ENCODE measurements at places on chromosomes 3 and 15.

DNA sequence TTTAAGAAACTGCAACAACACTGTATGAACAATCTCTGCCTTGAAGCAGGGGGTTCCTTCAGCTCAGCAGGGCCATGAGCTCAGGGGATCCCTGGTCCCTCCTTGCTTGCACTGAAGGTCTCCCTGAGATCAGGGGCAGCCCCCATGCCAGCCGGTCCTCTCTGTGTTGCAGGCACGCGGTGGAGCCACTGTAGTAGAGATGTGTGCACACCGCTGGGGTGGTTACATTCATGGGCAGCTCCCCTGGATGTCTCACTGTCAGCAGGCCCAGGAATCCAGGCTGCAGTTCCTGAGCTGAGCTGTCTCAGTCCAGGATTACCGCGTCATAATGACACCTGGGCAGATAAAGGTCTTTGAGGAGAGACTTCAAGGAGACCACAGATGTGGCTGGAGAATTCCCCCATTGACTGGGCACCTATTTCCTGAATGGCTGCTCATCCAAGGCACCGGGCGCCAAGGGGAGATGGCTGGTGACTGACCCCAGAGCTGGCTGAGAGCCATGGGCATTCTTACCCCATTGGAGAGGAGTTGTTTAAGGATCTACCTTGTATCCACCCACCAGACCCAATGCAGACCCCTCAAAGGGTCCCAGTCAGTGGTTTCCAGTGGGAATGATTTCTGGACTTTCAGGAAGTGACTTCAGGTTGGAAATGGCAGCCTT is 10.4 kb upstream of the KLF13 start:
- no peak for DNase-seq

- no peak for DNase-seq
These were observed 716.8 kb upstream of the BCHE start for GRCh38 chr3:166554023-166554422.

DNA sequence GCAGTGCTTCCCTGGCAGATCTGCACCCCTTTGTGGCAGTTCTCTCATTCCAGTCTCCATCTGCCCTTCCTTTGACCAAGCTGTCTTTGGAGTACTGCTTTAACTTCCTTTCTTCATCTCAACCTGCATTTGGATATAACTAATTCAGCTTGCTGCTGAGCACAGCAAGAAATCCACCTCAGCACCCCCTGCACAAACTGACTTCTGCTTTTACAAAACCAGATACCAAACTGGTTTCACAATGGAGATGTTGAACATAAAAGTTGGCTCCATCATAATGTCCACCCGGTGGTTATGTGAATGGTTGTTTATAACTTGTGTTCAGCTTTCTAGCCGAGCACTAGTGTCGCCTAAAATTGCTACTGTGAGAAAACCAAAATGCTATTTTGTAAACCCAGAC is 341.1 kb upstream of the SEMA6D start:
- DNase-seq = peak; percentile 29

DNA sequence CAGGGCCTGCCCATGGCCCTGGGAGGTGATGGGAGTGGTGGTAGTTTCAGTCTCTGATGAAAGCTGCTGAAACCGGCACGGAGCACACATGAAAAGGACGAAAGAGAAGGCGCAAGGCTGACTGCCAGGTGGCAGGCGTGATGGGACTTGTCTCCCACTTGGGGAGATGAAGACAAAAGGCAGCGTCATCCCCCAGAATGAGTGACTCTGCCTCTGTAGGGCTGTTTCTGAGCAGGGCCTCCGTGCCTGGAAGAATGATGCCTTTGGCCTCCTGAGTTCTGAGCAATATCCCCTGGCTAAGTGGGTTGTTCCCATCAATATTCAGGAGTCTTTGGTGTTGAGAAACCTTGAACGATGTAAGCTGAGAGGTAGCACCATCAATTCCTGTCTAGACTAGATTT is 237.8 kb downstream of the OPA1 start:
- DNase-seq = no peak

GRCh38 chr3:13642597-13642996 is 93.7 kb downstream of the FBLN2 start:
- DNase-seq = no peak

- no peak for DNase-seq
These were observed 276.7 kb upstream of the RARB start for GRCh38 chr3:25151281-25151902.

DNA sequence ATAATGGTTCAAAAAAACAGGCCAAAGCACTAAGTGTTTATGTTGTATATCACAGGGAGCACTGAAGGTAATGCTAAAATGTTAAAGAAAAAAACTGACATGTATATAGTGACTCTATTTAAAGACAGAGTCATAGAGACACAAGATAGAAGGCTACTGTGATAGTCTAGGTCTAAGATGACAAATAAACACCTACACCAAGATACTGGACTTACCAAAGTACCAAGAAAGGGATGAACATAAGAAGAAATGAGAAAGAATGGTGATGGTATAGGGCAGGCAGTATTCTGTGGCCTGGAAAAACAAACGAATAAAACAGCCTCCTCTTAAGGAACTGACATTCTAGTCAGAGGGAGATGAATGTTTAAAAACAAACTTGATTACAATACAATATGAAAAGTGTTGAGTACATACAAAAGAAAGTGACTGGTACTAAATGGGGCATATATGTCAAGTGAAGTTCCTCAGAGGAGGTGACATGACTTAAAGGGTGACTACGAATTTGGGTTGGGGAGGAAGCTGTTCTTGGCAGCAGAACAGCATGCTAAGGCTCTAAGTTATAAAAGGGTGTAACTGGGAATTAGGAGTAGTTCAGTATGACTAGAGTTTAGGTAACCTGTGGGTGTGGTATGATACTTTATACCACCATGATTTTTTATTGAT is 5.9 kb downstream of the ABHD10 start:
- no peak for DNase-seq

DNA sequence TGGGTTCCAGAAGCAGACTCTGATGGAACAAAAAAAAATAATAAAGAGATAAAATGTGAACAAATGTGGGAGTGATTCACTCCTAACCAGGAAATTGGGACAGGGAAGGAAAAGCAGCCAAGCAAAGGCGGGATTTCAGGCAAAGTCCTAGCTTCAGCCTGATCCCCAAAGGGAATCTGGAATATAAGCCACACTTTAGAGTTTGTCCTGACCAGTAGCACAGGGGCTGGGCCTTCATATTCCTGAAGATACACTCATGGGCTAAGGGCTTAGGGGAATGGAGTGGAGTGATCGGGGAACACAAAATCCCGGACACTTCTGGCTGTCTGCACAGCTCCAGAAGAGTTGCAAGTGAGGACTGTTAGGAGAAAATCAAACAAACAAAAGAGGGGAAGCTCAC is 135.0 kb upstream of the COL8A1 start:
- no peak for DNase-seq

- peak; percentile 73 for DNase-seq
These were observed 33.9 kb downstream of the MYO5C start for GRCh38 chr15:52261498-52262242.

DNA sequence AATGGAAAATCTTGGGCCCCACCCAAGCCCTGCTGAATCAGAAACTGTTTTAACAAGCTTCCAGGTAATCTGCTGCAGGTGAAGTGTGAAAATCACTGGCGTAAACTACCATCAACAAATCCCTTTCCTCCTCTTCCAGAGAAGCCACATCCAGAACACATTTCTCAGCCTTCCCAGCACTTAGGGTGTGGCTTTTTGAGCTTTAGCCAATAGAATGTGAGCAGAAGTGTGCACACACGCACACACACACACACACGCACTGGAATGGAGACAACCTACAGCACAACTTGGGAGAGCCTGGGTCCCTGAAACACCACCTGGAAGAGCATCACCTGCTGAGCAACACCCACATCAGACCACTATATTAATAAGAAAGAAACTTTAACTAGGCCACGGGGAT is 98.6 kb downstream of the OSBPL10 start:
- no peak for DNase-seq
